ENCODE measurements at places on chromosomes 12 and 14.

DNA sequence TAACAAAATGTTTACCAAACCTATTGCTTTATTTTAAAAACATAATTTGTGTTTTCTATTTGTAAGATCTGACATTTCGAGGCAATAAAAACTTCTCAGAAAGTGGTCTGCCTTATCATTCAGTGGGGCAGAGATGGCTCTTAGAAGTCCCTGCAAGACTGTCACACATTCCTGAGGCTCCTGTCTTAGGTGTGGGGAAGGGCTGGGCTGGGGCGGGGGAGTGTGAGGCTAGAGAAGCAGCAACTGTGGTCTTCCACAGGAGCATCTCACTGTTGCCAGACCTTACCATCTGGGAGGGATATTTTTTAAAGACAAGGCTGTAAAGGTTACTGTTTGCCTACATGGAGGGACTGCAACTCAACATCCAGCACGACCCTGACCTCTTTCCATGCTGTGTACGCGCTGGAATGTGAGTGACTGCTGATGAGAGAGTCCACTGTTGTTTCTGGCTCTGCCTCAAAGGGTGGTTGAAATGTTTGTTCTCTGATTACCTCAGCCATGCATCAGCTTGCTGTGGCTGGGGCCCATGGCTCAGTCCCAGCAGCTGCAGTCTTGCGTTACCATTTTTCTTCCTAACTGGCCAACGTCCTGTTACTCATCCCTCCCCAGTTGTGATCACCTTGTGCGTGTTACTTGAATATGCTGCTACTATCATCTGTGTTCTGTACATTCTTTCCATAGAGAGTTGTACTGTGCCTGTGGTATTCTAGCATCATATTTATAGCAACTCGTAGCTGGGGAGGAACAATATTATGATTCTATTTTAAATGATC, 12.4 kb downstream of the ERG28 start:
- peaks cover 12% of the 10 kb centered on the region for H3K4me1 ChIP-seq
- no peak for DNase-seq
- H3K36me3 ChIP-seq: peaks cover 18% of the 10 kb centered on the region
- peak overlapping the region; percentile 72 for H3K27ac ChIP-seq
- no peaks in the 10 kb centered on the region for H3K27me3 ChIP-seq

DNA sequence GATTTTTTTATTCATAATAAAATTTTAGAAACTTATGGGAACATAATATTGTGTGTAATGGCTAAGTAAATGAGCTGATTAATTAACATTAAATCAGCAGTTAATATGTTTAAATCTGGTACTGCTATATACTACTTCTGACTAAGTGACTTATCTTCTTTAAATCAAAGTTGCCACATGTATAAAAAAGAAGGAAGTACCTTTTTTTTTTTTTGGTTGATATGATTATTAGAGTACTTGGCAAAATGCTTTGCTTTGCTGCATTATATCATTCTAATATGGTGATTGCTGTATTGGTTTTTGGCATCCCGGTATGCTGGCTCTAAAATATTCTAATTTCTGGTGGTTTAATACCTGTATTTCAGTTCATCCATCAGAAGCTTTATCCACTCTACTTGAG, 319.1 kb upstream of the RGS6 start:
- DNase-seq: no peak
- H3K27ac ChIP-seq: no peak overlapping the region
- no peak overlapping the region for H3K4me3 ChIP-seq

- no peak overlapping the region for H3K27ac ChIP-seq
- no peaks in the 10 kb centered on the region for H3K36me3 ChIP-seq
- H3K4me1 ChIP-seq: peaks cover 24% of the 10 kb centered on the region
- H3K27me3 ChIP-seq: no peaks in the 10 kb centered on the region
- no peak overlapping the region for H3K4me3 ChIP-seq
These were observed 25.2 kb downstream of the HAL start for GRCh38 chr12:95970905-95971304.

- no peak overlapping the region for H3K27ac ChIP-seq
- no peak for DNase-seq
- H3K4me1 ChIP-seq: no peaks in the 10 kb centered on the region
- H3K36me3 ChIP-seq: no peaks in the 10 kb centered on the region
- H3K4me3 ChIP-seq: no peak overlapping the region
- peaks cover 6% of the 10 kb centered on the region for H3K27me3 ChIP-seq
These were observed 5.6 kb upstream of the ST8SIA1 start for GRCh38 chr12:22340143-22340542.

DNA sequence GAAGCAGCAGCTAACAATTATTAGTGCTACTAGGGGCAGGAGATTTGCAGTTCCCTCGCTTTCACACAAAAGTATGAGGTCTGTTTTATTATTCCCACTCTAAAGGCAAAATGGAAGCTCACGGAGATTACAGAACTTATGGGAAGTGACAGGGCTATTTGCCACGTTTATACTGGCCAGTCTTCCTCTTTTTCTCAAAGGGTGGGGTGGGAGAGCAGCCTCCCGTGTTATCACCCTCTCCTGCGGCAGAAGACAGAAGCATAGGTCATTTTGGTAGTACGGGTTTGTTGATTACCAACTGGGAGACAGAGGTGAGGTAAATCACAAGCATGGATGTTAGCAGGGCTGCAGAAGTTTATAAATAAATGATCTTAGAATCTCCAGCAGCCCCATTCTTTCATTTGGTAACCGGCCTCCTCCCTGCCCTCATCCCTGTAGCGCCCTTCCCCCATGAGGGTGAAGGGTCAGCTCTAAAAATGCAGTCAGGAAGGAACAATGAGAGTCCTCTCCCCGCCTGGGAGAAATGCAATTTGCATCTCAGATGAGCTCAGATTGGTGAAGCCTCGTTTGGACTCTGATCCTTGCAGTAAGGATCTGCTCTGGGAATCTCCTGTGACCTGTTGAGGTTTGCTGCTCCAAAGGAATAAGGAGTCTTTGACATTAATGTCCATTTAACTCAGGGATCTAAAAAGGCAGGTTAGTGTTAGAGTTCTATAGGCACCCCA, 44.7 kb upstream of the SINHCAF start:
- no peaks in the 10 kb centered on the region for H3K36me3 ChIP-seq
- peak overlapping the region; percentile 99 for H3K27ac ChIP-seq
- DNase-seq: peak; percentile 47

- no peak for DNase-seq
- no peaks in the 10 kb centered on the region for H3K36me3 ChIP-seq
- peak overlapping the region; percentile 8 for H3K27ac ChIP-seq
These were observed 19.9 kb upstream of the BDKRB2 start for GRCh38 chr14:96184737-96185136.

GRCh38 chr14:31967669-31967975, 109.5 kb upstream of the ARHGAP5 start:
- DNase-seq: no peak
- peak overlapping the region; percentile 12 for H3K27ac ChIP-seq
- H3K4me1 ChIP-seq: peaks cover 27% of the 10 kb centered on the region
- H3K36me3 ChIP-seq: peaks cover 3% of the 10 kb centered on the region
- H3K27me3 ChIP-seq: no peaks in the 10 kb centered on the region
- no peak overlapping the region for H3K4me3 ChIP-seq

GRCh38 chr14:57736391-57736790, 129.5 kb downstream of the SLC35F4 start:
- H3K4me3 ChIP-seq: no peak overlapping the region
- peaks cover 5% of the 10 kb centered on the region for H3K4me1 ChIP-seq
- no peak overlapping the region for H3K27ac ChIP-seq
- no peaks in the 10 kb centered on the region for H3K36me3 ChIP-seq
